Heart left ventricle (tissue), 16 donors: ENCODE measurements at places on chromosomes 7 and 10.
A peak's percentile ranks its signal among the peaks of the same experiment; 100 is the strongest.

- no peak for DNase-seq
Observed at GRCh38 chr7:45649560-45650346, 75.6 kb downstream of the ADCY1 start.

DNA sequence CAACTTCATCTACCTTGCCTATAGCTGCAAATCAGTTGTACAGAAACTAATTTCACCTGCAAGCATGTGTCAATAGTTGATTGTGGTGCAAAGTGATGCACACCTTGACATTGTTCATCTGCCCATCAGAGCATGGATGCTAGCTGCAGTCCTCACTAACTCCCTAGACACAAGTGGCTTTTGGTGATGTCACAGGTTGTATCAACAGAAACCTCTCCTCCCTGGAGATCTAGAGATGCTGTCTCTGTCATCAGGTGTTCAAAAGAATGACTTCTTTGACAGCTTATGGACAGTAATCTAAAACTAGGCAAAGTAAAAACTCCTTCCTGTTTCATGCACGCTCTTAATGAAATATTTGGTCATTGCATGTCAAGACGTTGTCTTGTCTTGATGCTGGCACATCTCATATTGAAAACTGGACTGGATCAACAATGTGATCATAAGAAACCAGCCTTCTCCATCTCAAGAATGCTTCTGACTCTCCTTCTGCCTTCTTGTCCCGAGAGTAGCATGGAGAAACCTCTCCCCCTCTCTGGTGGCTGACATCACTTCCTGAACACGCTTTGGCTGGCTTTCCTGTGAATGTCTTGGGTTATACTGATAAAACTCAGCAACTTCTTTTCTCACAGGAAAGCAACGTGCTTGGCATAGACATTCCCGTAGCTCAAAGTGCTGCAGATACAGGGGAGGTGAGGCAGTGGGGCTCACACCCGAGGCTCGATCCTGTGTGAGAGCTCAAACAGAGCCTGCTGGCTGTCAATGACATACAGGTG is 176.2 kb upstream of the CDCA7L start:
- peak; percentile 60 for DNase-seq

DNA sequence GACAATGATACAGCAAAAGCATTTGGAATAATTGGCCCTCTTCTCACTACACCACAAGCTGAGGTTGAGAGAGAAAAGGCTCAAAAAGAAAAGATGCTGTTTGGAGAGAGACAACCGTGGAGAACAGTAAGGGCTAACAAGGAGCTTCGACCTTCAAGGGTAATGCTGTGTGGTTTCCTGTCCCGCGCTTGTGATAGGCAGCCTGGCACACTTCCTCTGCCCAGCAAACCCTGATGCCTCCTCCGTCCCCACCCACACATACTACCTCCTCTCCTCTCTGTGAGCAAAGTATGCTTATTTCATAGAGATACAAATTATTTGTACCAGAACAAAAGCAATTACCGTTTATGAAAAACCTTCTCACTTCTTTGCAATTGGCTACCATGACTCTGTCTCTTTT is 755.4 kb downstream of the KCNMA1 start:
- no peak for DNase-seq

- no peak for DNase-seq
Observed at GRCh38 chr7:39356172-39356925, 209.9 kb upstream of the YAE1 start.

DNA sequence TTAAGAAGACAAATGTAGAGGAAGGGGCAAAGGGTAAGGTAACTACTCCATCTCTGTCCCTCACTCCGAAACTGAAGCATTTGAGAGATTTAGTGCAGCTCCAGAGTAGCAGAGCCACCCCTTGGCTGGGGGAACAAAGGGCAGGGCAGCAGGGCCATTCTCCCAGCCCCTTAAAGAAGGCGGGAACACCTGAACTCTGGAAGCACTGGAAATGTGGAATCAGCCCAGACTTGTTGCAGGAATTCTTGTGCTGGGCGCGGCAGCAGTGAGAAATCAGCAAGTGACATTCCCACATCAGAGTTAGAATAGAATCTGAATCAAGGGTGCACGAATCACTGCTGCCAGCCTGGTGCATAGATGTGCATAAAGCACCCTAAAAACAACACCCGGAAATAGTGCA is 34.4 kb upstream of the GRM8 start:
- no peak for DNase-seq

DNA sequence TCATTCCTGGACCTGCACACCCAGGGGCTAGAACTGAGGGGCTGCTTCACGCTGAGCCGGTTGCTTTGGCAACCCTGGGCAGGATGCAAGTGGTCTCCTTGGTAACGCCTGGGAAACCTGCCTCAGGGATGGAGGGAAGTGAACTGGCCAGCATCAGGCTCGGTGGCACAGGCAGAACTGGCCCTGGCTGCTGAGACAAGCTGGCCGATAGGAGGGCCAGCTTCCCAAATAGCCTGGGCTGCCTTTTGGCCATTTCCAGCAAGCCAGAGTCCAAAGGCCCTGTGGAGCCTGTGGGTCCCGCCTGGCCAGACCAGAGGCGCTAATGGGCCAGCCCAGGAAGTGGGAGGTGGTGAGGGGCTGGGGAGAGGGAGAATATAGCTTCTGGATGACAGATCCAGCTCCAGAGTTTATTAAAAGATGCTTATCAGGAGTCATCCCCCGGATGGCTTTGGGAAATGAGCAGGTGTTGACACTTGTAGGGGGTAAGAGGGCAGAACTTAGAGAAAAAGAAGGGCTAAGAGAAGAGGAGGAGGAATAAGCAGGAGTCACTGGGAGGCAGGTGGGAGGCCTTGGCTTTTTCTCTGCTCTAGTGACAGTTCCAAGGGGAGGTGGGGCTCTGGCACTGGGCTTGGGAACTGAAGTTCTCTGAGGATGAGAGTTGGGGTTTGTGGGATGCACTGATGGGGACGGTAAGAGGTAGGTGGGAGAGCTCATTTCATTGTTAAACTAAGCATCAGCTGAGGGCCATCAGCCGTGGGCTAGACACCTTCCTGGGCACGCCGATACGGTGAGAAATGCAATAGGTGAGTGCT is 9.6 kb downstream of the NEURL1 start:
- no peak for DNase-seq

GRCh38 chr10:66071907-66072306 is 853.9 kb upstream of the LRRTM3 start:
- no peak for DNase-seq

DNA sequence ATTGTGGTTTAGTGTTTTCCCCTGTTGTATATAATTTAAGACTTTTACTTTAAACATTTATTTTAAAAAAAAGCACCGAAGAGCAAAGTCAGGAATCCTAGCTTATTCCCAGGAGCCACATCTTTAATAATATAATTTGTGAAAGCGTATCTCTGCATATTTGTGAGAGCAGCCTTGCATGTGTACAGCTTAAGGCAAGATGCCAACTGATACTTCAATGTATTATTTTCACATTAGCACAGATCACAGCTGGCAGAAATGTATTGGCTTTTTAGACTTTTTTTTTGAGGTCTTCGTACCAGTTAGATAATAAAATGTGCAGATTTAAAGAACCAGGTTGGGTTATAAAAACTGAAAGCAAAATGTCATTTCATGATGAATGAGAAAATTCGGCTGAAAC is 845.7 kb upstream of the POT1 start:
- no peak for DNase-seq
